ENCODE measurements at places on chromosomes 1 and 21. TPM values are rescaled to one million over a fixed set of nuclear protein-coding genes. Genes with fewer than 3 reads are reported as not detected.

- no peaks in the 10 kb centered on the region for H3K36me3 ChIP-seq
- H3K4me3 ChIP-seq: no peak overlapping the region
- H3K27me3 ChIP-seq: no peaks in the 10 kb centered on the region
- DNase-seq: no peak
- H3K27ac ChIP-seq: no peak overlapping the region
Observed at GRCh38 chr1:24393892-24394291, 19.7 kb downstream of the STPG1 start.

GRCh38 chr1:23792151-23792945 lies 1.4 kb downstream of the LYPLA2 start:
- DNase-seq: no peak
- H3K4me1 ChIP-seq: peaks cover 28% of the 10 kb centered on the region
- peak overlapping the region; percentile 84 for H3K4me3 ChIP-seq
- H3K27me3 ChIP-seq: no peaks in the 10 kb centered on the region

DNA sequence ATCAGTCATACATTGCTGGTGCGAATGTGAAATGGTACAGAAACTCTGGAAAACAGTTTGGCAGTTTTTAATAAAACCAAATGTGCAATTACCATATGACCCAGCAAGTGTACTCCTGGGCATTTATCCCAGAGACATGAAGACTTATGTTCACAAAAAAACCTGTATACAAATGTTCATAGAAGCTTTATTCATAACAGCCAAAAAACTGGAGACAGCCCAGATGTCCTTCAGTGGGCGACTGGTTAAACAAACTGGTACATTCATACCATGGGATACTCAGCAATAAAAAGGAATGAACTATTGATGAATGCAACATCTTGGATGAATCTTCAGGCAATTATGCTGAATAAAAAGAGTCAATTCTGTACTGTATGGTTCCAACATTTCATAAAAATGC lies 97.8 kb downstream of the DTL start:
- H3K27me3 ChIP-seq: no peaks in the 10 kb centered on the region
- H3K4me1 ChIP-seq: no peaks in the 10 kb centered on the region
- H3K4me3 ChIP-seq: no peak overlapping the region
- H3K36me3 ChIP-seq: no peaks in the 10 kb centered on the region
- DNase-seq: no peak
- no peak overlapping the region for H3K27ac ChIP-seq

DNA sequence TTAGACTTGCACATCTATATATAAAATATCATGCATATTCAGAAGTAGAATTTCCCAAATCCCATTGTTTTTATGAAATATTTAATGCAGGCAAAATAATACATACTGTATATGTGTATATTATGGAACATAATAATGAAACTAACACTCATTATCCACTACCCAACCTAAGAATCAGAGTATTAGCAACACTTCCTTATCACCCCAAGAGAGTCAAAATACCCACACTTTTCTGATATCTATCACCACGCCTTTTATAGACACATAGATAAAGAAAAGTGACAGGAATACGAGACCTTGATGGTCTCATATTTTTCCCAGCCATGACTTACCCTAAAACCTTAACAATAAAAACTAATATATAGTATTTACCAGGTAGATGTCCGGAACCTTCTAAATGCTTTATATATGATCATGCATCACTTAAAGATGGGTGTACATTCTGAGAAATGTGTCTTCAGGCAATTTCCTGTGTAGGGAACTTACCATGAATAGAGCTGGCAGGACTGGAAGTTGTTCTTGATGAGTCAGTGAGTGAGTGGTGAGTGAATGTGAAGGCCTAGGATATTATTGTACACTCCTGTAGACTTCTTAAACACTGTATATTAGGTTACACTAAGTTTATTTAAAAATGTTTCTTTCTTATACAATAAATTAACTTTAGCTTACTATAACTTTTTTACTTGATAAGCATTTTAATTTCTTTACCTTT lies 45.5 kb downstream of the TNFSF4 start:
- DNase-seq: no peak
- H3K36me3 ChIP-seq: no peaks in the 10 kb centered on the region
- peaks cover 3% of the 10 kb centered on the region for H3K4me1 ChIP-seq
- H3K4me3 ChIP-seq: no peak overlapping the region
- no peak overlapping the region for H3K27ac ChIP-seq
- no peaks in the 10 kb centered on the region for H3K27me3 ChIP-seq

GRCh38 chr1:66438501-66438900 lies 95.5 kb upstream of the SGIP1 start:
- no peaks in the 10 kb centered on the region for H3K36me3 ChIP-seq
- no peak for DNase-seq
- no peak overlapping the region for H3K4me3 ChIP-seq
- no peaks in the 10 kb centered on the region for H3K27me3 ChIP-seq

DNA sequence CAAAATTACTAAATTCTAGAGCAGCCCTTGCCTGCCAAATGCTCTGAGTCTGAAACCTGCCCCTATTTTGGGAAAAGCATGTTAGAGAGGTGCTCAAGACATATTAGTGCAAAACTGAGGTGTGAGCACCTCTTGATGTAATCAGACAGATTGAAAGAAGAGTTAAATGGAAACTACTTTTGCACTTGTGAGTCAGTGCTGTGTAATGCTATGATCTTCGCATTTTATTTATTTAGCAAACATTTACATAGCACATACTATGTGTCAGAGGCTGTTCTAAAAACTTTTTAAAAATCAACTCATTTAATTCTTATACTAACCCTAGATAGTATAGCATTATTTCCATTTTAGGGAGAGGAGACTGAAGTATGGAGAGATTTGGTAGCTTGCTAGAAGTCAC lies 138.1 kb downstream of the ELAVL4 start:
- no peaks in the 10 kb centered on the region for H3K27me3 ChIP-seq
- no peaks in the 10 kb centered on the region for H3K36me3 ChIP-seq
- H3K27ac ChIP-seq: no peak overlapping the region
- no peak for DNase-seq

GRCh38 chr1:164660412-164660772 lies 101.4 kb downstream of the PBX1 start:
- H3K27ac ChIP-seq: no peak overlapping the region
- H3K4me3 ChIP-seq: no peak overlapping the region
- peak; percentile 36 for DNase-seq
- H3K27me3 ChIP-seq: no peaks in the 10 kb centered on the region
- no peaks in the 10 kb centered on the region for H3K36me3 ChIP-seq
- H3K4me1 ChIP-seq: peaks cover 4% of the 10 kb centered on the region

GRCh38 chr1:63807046-63807445 lies 33.2 kb downstream of the ROR1 start:
- no peak overlapping the region for H3K27ac ChIP-seq
- H3K4me1 ChIP-seq: no peaks in the 10 kb centered on the region
- no peak for DNase-seq
- no peaks in the 10 kb centered on the region for H3K36me3 ChIP-seq

GRCh38 chr1:82161700-82162141 lies 361.0 kb downstream of the ADGRL2 start:
- no peaks in the 10 kb centered on the region for H3K4me1 ChIP-seq
- H3K4me3 ChIP-seq: no peak overlapping the region
- no peak overlapping the region for H3K27ac ChIP-seq
- no peaks in the 10 kb centered on the region for H3K36me3 ChIP-seq
- DNase-seq: no peak
- no peaks in the 10 kb centered on the region for H3K27me3 ChIP-seq

Gene NUF2
- total RNA-seq: 1.7 TPM

- H3K27ac ChIP-seq: no peak overlapping the region
- H3K36me3 ChIP-seq: no peaks in the 10 kb centered on the region
Observed at GRCh38 chr1:44531785-44532566, 126.9 kb downstream of the RNF220 start.

Gene OR10J5
- total RNA-seq: not detected

Gene CIART
- total RNA-seq: 0.67 TPM

- no peaks in the 10 kb centered on the region for H3K36me3 ChIP-seq
- no peak overlapping the region for H3K4me3 ChIP-seq
- no peak for DNase-seq
- peaks cover 20% of the 10 kb centered on the region for H3K4me1 ChIP-seq
- H3K27ac ChIP-seq: no peak overlapping the region
Observed at GRCh38 chr1:218164930-218165700, 120.0 kb upstream of the RRP15 start.

Gene FCGR1A
- total RNA-seq: 0.53 TPM

DNA sequence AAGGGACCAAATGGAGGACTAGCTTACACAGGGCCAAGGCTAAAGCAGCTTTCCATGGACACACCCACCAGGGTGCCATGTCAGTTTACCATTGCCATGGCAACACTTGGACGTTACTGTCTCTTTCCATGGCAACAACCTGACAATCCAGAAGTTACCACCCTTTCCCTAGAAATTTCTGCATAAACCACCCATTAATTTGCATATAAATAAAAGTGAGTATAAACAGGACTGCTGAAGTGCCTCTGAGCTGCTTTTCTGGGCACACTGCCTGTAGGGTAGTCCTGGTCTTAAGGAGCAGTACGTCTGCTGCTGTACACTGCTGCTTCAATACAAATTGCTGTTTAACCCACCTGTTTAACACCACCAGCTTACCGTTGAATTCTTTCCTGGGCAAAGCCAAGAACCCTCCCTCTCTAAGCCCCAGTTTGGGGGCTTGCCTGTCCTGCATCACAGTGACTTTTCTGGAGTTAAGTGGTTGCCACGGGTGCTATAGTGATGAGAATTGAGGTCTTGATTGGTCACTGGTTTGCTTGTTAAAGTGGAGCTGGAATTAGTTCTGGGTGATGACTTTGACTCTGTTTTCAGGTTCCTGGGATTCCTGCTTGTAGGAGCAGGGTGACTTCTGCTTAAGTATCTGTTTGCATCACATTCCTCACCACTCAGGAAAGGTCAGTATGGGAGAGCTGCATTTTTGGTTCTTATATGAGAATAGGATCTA lies 83.2 kb downstream of the CLDN17 start:
- H3K36me3 ChIP-seq: no peaks in the 10 kb centered on the region
- H3K27me3 ChIP-seq: no peaks in the 10 kb centered on the region
- no peak for DNase-seq
- no peak overlapping the region for H3K4me3 ChIP-seq
- H3K4me1 ChIP-seq: no peaks in the 10 kb centered on the region
- no peak overlapping the region for H3K27ac ChIP-seq

Gene LENEP
- total RNA-seq: 1.1 TPM

DNA sequence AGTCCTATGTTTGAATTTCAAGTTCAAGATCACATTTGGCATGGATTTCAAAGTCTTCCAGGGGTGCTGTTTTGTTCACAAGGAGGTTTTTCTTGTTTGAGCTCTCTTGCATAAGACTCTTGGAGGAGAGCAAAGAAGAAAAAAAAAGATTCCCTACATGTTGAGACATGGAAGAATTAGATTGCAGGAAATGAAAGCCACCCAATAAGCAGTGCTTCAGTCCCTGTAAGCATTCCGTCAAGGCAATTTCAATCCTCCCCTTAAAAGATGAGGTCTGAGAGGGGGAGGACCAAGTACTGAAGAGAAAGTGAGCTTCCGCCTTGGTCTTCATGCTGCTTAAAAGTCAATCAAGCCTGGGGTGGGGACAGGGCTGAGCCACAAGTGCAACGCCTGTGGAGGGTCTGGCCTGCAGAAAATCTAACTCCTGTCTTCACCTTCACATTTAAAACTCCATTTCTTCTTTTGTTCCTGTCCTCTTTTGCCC lies 50.2 kb downstream of the LPAR3 start:
- H3K36me3 ChIP-seq: no peaks in the 10 kb centered on the region
- no peak overlapping the region for H3K27ac ChIP-seq
- no peaks in the 10 kb centered on the region for H3K27me3 ChIP-seq
- H3K4me3 ChIP-seq: no peak overlapping the region

- H3K36me3 ChIP-seq: peaks cover 24% of the 10 kb centered on the region
- no peak overlapping the region for H3K27ac ChIP-seq
Observed at GRCh38 chr1:40079774-40080400, 17.2 kb downstream of the PPT1 start.

Gene HSD3B1
- total RNA-seq: not detected

DNA sequence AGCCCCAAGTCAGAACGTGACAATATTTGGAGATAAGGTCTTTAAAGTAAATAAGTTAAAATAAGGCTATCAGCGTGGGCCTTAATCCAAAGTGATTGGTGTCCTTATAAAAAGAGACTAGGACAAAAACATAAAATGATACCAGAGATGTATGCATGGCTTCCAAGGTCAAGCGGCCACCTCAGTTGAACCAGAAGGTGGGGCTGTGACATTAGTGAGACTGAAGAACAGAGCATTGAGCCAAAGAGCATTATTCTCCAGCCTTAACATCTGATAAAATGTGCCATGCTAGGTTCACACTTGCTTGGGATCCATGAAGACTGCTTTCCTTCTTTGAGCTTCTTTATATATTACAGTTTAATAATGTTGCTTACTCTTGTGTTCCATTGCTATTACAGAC lies 554.6 kb downstream of the PLA2G4A start:
- H3K36me3 ChIP-seq: no peaks in the 10 kb centered on the region
- DNase-seq: no peak
- H3K27me3 ChIP-seq: no peaks in the 10 kb centered on the region
- no peak overlapping the region for H3K4me3 ChIP-seq

GRCh38 chr1:54950369-54951163 lies 29.9 kb upstream of the TMEM61 start:
- peak; percentile 54 for DNase-seq
- no peaks in the 10 kb centered on the region for H3K36me3 ChIP-seq
- H3K27me3 ChIP-seq: no peaks in the 10 kb centered on the region
- no peak overlapping the region for H3K4me3 ChIP-seq

Gene RXFP4
- total RNA-seq: not detected

- H3K4me1 ChIP-seq: no peaks in the 10 kb centered on the region
- no peak for DNase-seq
- H3K36me3 ChIP-seq: peaks cover 22% of the 10 kb centered on the region
Observed at GRCh38 chr1:174242856-174243255, 83.5 kb downstream of the RABGAP1L start.

Gene OPRD1
- not detected for total RNA-seq

Gene TSACC
- not detected for total RNA-seq

DNA sequence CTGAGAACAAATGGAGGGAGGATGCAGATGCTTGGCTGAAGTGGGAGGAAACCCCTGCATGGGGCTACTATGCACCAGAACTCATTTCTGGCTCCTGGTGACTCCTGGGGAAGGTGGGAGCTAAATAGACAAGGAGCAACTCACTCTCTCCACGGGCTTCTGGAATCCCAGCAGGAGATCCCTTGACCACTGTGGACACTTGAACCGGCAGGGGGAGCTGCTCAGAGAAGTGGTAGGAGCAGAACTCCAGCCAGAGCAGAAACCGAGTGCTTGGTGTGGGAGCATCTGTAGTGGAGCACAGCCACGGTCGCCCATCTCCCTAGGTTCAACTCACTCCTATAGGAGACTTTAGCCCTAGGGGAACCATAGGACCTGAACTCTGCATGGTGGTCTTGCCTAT lies 205.6 kb upstream of the GJB5 start:
- no peaks in the 10 kb centered on the region for H3K27me3 ChIP-seq
- H3K36me3 ChIP-seq: no peaks in the 10 kb centered on the region
- H3K4me3 ChIP-seq: no peak overlapping the region
- H3K27ac ChIP-seq: no peak overlapping the region
- no peaks in the 10 kb centered on the region for H3K4me1 ChIP-seq
- DNase-seq: no peak

DNA sequence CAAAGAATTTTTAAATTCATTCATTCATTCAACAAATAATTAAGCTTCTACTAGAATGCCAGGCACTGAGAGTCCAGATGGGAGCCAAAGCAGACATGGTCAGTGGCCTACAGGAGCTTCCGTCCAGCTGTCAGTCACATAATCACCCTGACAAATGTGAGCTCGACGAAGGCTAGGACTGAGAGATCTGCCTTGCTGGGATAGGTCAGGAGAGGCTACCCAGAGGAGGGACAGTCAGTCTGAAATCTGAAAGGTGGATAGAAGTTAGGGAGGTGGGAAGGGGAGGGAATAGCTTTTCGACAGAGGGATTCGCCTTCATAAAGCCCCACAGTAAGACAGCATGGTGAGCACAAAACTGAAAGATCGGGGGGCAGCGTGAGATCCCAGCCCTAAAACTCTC lies 8.3 kb downstream of the EPHX1 start:
- H3K27me3 ChIP-seq: no peaks in the 10 kb centered on the region
- H3K27ac ChIP-seq: no peak overlapping the region
- no peaks in the 10 kb centered on the region for H3K4me1 ChIP-seq
- no peaks in the 10 kb centered on the region for H3K36me3 ChIP-seq

Measured in CD4-positive, alpha-beta memory T cell (primary cell).